Central memory CD4-positive, alpha-beta T cell (primary cell): ENCODE measurements at places on chromosomes 2 and 18.

GRCh38 chr2:197805715-197806633 is 1.6 kb downstream of the PLCL1 start:
- DNase-seq = no peak

DNA sequence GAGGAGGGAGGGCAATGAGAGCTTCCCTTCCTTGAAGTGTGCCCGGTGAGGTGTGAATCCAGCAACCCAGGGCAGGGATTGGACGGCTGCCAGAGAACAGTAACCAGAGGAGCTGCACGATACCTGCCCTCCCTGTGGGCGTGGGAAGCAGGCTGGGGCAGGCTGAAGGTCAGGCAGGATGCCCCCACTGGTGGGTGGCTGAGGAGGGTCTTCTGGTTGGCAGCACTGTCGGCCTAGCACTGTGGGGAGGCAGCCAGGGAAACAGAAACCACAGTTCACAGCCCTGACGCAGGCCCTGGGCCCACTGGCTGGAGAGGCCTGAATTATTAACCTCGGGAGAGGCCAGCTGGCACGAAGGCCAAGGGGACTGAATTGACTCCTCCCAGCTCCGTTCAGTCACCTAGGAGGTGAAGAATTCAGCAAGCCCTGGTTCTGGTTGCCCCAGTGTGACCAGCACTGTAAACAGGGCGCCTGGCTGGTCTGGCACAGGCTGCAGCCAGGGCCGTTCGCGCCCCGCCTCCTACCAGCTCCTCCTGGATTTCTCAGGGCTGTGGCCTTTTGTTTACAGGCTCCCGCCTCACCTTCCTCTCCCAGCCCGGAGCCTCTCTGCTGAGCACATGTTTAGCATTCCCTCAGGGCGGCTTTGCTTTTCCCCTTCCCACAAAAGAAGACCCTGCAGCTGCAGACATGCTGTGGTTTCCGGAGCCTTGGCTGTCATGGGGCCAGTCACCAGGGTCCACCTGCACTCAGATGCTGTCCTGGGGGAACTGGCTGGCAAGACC is 97.8 kb downstream of the B3GNT2 start:
- DNase-seq = no peak

GRCh38 chr2:49044350-49045079 is 109.8 kb downstream of the FSHR start:
- DNase-seq = no peak

GRCh38 chr2:17162713-17163112 is 355.5 kb downstream of the RAD51AP2 start:
- no peak for DNase-seq

DNA sequence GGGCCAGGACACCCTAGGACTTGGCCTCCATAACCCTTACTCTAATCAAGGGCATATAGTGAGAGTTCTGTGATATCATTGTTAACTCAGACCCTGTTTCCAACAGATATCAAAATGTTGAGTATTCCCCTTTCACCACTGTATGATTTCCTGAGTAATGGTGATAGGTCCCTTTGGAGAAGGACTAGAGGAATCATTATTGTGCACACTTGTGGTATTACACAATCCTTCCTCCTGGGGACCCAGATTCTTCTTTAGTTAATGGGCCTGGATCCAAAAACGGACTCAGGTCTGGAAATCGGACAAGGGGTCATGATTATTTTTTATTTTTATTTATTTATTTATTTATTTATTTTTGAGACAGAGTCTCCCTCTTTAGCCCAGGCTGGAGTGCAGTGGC is 23.5 kb downstream of the PRKRA start:
- no peak for DNase-seq

DNA sequence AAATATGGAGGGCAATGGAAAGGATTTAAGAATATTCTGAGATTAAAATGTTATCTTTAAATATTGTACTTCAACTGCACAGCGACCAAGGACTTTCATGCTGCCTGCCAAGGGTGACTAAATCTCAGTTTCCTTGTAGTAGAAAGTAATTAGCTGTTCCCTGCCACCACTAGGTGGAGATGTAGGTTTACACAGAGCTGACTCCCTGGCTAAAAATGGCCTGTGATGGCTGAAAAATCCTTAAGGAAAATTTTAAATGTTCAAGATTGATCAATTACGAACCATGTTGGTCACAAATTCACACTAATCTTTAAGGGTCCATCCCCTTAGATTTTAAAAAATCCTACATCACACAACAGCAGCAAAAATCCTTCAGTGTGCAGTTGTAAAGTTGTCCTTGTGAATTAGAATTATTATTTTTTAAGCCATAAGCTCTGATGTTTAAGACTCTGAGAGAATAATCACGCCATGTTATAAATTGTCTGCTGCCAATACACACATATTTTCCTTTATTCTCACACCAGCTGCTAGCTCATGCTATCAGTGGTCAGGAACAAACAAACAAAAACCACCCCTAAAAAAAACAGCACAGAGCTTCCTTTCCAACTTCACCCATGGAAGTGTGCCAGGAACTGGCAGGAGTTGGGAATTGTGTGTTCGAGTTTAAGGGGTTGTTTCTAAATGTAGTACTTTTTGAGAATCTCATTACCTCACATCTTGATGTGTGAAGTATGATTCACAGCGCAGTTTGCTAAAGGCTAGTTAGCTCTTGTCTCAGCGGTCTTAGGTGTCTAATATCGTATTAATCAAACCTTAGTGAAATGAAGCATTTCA is 399.8 kb downstream of the TMEM182 start:
- DNase-seq = no peak

GRCh38 chr2:234951664-234952269 is at the start of gene SH3BP4:
Gene SH3BP4 (plus strand): TSS chr2:234952017. CDS start chr2:235035003, 82,986 bp downstream.
- no peak for DNase-seq

- DNase-seq = no peak
Observed at GRCh38 chr2:20391951-20392699, 41.5 kb upstream of the PUM2 start.

DNA sequence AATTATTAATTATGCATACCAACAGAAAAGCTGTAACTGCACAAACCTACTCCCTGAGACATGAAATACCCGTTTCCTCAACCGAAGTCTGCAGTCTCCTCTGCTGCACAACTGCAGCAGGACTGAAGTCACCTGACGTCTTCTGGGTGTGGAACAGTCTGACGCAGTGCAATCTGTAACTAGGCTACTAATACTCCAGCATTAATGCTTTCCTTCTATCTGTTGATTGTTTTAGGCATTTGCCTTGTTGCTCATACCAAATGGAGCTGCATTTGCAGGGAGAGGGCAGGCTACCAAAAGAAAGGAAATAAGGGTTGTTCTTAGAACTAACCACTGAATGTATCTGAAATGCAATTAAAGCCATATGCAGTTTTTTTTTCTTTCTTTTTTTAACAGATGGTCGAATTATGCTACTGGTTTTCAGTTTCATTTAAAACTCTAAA is 40.1 kb downstream of the RTN4 start:
- DNase-seq = peak; percentile 69

DNA sequence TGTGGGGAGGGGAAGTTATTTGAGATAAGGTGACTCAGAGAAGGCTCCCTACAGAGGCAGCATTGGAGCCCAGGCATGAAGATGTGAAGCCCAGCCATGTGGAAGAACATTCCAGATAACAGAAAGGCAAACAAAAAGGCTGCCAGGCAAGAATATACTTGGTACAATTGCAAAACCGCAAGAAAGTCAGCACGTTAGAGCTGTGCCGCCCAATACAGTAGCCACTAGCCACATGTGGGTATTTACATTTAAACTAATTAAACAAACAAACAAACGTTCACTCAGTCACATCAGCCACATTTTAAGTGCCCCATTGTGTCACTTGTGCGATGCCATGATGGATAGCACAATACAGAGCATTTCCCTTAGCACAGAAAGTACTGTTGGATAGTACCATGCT is 179.6 kb downstream of the SATB2 start:
- no peak for DNase-seq

DNA sequence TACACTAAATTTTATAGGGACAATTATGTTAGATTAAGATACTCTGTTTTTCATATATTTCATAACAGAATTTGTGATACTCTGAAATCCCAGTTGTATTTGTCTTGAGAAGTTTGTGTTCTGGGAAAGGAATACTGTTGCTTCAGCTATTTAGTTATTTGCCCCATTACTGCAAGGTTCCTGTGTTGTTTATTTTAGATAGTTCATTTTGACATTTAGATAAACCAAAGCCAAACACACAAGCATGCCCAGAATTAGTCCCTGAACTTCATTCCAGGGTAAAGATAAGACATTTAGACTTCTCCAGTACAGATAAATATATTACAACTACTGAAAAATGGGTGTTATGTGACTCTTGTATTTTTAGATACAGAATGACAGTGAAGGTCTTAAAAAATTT is 74.7 kb downstream of the BMPR2 start:
- DNase-seq = no peak

DNA sequence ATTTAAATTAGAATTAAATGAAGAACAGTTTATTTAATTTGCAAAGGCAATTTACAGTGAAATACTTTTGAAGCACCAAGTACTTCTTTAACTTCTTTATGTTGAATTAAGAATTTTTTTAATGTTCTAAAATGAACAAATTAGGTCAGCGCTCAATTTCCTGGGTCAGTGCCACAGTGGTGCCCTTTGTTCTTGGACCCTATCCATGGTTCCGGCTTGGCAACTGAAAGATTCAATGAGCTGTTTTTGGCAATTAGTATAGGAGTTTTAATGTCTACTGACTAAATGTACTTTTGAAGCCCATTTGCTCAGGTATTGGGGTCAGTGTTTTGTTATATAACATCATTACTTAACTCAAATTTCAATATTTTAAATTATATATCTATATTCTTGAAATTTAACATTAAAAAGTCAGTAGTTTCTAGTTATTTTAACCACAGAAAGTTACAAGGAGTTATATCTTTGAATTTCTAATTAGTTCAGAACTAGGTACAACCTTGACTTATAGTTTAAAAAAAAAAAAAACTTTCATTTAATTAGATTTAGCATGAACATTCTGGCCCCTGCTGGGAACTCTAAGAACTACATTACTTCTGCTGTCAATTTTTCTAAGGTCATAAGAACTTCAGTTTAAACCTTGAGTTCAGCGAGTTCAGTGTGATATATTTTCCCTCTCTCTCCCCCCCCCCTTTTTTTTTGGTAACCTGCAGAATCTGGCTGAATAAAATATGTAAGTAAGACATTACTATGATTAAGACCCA is 7.6 kb upstream of the MSTN start:
- peak; percentile 7 for DNase-seq

- DNase-seq = no peak
Observed at GRCh38 chr18:28684746-28685355, 507.9 kb upstream of the CDH2 start.

GRCh38 chr18:10057894-10058791 is 144.3 kb downstream of the VAPA start:
- no peak for DNase-seq

DNA sequence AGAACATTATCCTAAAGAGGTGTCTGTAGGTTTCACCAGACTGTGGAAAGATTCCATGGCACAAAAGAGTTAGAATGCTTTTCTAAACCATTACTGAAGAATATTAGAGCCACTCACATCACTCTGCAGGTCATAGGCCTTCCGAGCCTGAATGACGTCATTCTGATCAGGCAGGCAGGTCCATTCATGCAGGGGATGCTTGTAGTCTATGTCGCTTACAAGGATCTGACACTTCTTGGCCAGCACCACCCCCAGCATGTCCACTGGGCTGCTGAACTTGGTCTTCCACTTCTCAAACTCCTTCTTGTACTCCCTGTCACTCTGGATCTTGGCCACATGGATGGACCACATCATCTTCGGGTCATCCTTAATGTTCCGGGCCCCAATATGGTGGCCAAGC is 120.1 kb downstream of the NEB start:
- DNase-seq = no peak

DNA sequence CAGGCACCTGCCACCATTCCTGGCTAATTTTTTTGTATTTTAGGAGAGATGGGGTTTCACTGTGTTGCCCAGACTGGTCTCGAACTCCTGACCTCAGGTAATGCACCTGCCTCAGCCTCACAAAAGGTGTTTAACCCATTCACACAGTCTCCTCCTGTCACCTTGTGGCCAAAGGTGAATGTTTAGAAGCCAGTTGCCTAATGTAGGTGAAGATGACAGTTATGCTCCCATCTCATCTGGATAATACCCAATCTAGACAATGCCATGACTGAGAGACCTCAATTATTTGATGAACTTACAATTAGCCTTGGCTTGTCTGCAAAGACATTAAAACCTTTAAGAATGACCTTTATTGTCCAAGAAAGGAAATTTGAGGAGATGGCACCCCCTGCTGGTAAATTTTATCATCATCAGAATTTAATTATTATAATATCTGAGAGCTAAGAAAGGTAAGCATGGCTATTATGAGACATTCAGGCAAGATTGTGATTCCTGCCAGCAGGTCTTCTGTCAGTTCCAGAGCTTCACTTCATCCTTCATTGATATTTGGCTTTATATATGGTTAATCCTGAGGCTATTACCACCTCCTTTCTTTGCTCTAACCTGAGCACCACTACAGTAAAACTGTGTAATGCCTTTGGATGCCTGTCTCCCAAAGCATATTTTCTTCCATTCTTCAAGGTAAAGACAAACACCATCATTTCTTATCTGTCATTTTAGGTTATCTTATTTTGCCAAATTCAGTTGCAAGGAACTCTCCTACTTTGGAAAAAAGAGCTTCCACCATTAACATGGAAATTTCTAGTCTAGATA is 117.6 kb downstream of the FAM124B start:
- peak; percentile 9 for DNase-seq

- DNase-seq = no peak
Observed at GRCh38 chr2:198309081-198309480, 504.7 kb downstream of the PLCL1 start.

DNA sequence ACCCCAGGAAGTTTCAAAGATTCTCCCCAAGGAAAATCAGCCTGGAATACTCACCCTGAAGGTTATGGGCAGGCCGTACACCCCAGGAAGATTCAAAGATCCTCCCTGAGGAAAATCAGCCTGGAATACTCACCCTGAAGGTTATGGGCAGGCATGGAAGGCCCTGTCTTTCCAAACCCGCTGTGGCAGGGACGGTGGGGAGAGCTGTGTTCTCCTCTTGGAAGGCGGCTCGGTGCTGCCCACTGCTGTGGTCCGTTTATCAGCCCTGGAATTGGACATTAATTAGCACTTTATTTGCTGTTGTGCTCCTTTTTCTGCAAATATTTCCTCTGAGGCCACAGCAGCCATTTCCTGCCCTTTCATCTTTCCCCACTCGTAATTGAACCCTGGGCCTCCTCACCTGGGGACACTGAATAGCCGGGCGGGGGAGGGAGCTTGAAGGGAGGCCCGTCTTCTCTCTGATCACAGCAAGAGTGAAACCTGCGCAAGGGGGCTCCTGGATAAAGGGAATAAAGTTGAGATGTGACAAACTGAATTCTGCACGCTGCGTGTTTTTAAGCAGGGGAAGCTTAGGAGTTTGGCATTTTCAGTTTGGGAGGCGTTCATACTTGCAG is 308.7 kb upstream of the SALL3 start:
- no peak for DNase-seq

DNA sequence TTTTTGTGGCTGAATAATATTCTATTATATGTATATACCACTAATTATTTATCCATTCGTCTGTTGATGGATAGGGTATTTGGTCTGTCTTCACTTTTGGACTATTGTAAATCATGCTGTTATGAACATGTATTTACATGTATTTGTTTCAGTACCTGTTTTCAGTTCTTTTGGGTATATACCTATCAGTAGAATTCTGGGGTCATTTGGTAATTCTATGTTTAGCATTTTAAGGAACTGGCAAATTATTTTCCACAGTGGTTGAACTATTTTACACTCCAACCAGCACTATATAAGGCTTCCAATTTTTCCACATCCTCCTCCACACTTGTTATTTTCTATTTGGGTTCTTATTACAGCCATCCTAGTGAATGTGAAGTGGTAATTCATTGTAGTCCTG is 12.4 kb upstream of the TANK start:
- no peak for DNase-seq
